ENCODE measurements at places on chromosomes 12 and 14.

DNA sequence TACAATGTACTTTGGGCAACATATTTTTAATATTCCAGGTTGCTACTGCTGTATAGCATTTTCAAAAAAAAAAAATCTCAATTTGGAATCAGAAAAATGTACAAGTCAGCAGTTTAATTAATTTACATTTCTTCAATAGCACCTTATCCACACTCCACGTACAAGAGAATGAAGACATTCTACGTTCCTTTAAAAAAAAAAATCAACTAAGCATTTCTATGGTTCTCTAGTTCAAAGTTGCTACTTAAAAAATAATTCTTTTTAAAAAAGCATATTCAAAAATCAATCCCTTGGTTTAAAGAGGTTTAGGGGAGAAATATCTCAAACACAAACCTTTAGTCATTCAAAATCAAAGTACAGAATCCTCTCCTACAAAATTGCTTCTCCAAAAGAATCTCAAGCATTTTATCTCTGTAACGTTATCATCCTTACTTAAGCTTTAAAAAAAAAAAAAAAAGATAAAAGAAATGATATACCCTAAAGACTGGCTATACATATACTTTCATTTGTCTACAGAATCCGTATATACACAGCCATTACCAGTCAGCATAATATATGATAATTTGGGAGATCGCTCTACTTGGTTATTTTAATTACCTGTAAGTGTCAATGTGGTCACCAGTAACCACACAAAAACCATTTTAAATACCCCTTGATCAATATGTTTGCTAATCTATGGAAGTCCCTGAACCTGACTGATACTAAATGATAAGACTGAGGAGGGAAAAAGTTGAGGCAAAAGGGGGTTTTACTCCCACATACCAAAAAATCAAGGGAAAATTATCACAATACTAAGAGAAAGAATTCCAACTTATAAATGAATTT lies 2.7 kb downstream of the MED13L start:
- DNase-seq: no peak

DNA sequence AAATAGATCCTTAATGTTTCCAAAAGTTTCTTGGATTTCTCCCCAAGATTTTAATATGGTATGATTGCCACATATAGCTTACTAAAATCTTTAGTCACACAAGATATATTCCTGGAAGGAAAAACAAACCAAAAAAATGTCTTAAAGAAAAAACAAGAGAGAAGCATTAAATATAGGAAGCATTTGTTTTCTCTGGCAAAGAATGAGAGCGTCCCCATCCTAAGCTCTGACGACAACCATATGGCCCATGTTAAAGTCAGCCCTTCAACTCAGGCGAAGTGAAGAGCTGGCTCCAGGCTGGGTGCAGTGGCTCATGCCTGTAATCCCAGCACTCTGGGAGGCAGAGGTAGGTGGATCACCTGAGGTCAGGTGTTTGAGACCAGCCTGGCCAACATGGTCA lies 35.6 kb downstream of the GCH1 start:
- DNase-seq: no peak

GRCh38 chr12:96520767-96521166 lies 31.4 kb downstream of the CFAP54 start:
- no peak for DNase-seq

- no peak for DNase-seq
Observed at GRCh38 chr12:104057771-104058197, 6.5 kb upstream of the HCFC2 start.

GRCh38 chr14:98733536-98733935 lies 538.5 kb downstream of the BCL11B start:
- no peak for DNase-seq

- DNase-seq: no peak
Observed at GRCh38 chr14:74326369-74327152, 21.7 kb upstream of the VRTN start.

DNA sequence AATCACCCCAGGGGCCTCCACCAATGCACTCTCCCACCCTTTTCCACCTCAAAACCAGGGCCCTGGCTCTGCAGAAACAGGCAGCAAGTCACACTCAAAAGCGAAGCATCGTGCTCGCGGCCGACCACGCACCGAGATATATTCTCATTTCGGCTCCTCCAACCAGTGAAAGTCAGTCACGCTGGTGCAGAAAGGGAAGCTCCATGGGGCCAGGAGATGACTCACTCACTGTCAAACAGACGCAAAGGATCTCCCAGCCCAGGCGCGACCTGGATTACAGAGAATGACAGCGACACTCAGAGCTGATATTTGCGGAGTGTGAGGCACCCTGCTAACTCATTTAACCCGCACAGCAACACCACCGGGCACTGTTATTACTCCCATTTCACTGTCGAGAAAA lies 173.6 kb downstream of the CALM1 start:
- no peak for DNase-seq

GRCh38 chr12:117587631-117588287 lies 226.3 kb upstream of the NOS1 start:
- peak; percentile 4 for DNase-seq
